Left colon (tissue), 2 donors: ENCODE measurements at places on chromosomes 12 and 14.

DNA sequence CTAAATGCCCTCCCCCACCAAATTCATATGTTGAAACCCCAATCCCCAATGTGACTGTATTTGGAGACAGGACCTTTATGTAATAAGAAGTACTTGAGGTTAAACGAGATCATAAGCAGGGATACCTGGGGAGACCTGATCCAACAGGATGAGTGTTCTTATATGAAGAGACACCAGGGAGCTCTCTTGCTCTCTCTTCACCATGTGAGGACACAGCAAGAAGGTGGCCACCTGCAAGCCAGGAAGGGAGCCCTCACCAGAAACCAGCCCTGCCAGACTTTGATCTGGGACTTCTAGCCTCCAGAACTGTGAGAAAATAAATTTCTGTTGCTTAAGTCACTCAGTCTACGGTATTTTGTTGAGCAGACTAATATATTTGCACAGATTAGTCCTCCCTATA, 113.6 kb downstream of the NUAK1 start:
- DNase-seq: no peak

- no peak for DNase-seq
Measured at GRCh38 chr12:51970904-51971646, 19.6 kb downstream of the ACVR1B start.

- no peak for DNase-seq
Measured at GRCh38 chr12:19712041-19712440, 272.7 kb downstream of the AEBP2 start.

DNA sequence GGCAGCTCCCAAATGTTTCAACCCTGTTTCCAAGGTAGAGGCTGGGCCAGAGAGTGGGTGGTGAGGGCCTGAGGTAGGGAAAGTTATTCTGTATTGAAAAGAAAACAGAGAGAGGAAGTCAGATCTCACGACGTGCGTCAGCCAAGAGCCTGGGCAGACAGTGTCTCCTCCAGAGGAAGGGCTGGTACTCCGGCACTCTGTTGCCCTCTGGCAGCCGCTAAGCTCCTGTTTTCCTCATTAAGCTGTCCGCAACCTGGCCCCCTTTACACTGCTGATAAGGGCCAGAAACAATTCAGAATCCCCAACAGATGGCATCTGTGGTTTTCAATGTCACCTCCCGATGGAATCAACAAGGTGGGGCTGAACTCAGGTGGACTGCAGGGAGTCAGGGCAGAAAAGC, 26.0 kb upstream of the LTBP2 start:
- no peak for DNase-seq

- DNase-seq: no peak
Measured at GRCh38 chr14:39050389-39050788, 52.6 kb downstream of the SEC23A start.

DNA sequence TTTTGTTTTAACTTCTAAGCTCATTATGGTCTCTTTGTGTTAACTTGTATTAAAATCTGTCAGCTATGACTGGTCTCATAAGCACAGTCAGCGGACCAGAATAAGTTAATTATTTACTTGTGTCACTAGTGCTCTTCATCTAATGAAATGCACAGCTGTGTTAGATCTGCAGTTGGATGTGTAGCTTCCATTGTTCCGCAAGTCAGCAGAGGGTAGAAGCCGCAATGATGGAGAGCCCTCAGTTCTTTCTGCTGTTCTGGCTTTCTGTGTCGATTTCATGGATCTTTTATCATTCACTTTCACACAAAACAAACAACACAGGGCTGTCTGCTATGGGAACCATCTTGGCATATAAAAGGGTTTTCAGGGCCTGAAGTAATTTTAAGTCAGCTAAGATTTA, 89.3 kb upstream of the RFX4 start:
- no peak for DNase-seq

DNA sequence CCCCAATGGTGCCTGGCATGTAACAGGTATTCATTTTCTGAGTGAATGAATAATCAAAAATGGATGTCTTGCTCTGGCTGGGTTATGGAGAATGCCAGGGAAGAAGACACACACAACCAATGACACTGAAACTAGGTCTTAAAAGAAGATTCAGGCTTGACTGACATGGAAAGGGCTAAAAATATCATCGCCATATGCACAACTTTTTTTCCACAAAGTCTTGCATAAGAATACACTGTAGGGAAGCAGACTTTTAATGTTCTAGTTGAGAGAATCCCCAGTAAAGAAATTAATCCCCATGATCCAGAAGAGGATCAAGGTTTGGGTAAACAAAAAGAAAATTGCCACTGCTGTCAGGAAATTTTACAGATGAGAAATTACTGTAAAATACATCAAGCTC, 116.4 kb downstream of the SLC2A13 start:
- DNase-seq: no peak

GRCh38 chr12:65810036-65810435, 14.2 kb upstream of the HMGA2 start:
- DNase-seq: no peak

GRCh38 chr14:30585204-30585603, 26.2 kb downstream of the G2E3 start:
- no peak for DNase-seq
